ENCODE measurements at places on chromosomes 1 and 21.

DNA sequence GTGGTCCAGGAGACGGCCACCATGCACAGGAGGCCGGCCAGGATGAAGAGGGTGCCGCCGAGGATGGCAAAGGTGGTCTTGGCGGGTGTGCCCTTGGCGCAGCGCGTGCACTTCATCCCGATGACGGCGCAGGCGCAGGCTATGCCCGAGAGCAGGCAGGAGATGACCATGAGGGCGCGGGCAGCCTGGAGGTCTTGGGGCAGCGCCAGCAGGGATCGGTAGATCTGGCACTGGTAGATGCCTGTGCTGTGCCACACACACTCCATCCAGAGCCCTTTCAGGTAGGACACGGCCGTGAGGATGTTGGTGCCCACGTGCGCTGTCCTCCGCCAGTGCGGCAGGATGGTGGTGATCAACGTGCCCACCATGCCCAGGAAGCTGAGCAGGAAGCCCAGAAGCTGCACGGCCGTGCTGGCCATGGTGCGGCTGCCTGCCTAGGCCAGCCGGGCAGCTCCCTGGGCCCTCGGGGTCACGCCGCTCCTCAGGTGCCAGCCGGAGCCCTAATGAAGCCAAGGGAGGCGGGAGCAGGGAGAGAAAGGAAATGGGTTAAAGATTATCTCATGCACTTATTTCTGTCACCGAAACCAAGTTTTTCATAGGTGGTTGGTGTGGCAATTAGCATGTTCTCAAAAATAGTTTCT is 18.5 kb downstream of the CLDN14 start:
- no peak for DNase-seq

- DNase-seq = no peak
Measured at GRCh38 chr1:177825276-177825901, 144.5 kb downstream of the SEC16B start.

- no peak for DNase-seq
Measured at GRCh38 chr1:245121523-245121922, 33.3 kb upstream of the KIF26B start.

- no peak for DNase-seq
Measured at GRCh38 chr1:156083800-156084790, 1.8 kb upstream of the MEX3A start.

DNA sequence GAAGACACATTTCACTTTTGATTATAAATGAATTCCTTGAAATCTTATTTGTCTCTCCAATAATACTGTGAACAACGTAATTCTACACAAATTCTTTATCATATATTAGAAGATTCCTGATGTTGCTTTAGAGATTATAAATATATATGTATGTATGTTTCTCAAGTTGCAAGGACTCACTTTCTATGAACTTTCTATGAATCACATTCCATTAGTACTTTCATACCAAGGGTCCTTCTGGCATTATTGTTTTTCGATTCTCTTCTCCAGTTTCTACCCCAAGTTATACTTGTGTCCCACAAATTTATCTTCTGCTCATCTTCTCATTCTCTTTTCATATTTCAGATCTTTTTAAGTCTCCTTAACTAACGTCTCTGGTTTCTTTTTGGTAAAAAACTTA is 55.9 kb downstream of the ZNHIT6 start:
- DNase-seq = no peak

DNA sequence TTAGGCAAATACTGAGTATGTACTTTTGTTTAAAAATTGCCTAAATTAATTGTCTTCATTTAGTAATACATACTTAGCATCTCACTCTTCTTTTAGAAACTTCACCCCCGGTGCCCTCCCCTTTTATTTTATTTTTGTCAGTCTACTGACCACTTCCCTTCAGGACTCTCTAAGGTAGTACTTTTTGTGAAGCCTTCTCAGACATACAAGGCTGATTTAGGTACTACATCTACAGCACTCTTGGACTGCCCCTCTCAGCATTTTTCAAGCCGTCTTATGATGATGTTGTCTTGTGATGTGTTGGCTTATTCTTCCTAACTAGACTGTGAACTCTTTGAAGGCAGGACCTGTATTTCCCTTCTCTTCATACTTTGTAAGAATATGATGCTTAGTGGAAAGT is 24.7 kb downstream of the RPS6KC1 start:
- no peak for DNase-seq

- DNase-seq = peak; percentile 59
Measured at GRCh38 chr1:40774266-40774998, 9.2 kb upstream of the KCNQ4 start.

DNA sequence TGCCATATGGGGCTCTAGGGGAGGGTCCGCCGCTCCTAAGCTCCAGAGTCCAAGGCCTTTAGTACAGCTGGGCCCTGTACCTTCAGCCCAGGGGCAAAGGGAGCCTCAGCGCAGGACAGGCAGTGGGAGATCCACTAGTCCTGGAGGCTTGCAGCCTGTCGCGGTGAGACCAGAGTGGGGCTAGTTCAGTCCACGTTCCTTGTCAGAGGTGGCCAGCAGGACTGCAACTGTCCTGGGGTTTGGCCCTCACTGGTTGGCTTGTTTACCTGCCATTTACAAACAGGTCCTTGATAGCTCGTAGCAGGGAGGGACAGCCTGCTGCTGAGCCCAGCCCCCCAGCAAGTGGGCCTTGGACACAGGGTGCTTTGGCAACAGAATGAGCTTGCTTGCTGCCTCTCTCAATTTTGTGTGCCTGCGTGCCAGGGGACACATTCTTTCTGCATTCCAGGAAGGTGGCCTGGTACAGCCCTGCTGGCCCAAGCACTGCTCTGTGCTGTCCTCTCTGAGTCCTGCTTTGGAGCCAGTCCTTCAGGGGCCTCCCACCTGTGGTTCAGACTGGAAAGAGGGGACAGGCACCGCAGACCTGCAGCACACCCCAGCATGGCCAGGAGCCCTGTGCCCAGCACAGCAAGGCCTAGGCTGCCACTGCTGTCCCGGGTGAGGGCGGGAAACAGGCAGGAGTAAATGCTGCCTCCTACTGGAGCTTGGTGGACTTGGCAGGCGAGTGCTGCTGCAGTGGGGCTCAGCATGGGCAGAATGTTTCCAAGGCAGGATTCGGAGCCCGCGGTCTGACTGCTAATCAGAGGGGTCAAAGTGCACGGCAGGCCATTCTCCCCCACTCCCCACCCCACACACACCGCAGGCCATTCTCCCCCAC is 15.2 kb downstream of the H6PD start:
- DNase-seq = peak; percentile 13

- DNase-seq = no peak
Measured at GRCh38 chr1:98556521-98557158, 104.9 kb upstream of the SNX7 start.

- no peak for DNase-seq
Measured at GRCh38 chr1:7811476-7811875, 27.4 kb downstream of the PER3 start.

- DNase-seq = no peak
Measured at GRCh38 chr1:110927484-110928075, 36.1 kb downstream of the LRIF1 start.

DNA sequence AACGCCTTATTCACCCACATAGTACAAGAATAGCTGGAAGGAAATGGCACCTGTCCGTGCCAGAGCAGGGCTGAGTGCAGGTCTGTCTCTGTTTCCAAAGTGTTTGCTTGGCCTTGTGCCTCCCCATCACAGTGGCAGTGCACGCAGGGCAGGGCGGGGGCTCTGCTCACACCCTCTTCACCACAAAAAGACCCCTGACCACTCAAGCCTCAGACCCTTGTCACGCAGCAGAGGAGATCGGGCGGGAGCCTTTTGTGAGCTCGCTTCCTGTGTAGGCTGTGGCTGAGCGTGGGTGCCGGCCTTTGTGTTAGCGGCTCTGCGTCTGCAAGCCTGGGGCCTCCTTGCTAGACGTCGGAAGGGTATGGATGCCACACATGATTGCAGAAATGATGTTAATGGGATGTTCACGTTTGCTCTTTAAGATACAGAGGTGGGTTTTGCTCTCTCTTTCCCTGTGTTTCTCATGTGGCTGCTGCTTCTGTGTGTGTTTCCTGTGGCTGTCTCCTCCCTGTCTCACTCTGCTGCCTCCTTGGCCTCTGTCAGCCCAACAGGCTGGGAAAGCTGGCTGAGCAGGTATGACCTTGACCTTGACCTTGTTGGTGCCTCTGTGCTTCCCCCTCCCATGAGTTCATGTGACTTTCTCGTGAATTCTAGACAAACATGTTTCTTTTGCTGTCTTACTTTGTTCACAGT is 45.4 kb downstream of the S100B start:
- DNase-seq = peak; percentile 51

GRCh38 chr1:180586671-180587155 is 27.9 kb downstream of the OVAAL start:
- DNase-seq = no peak

- DNase-seq = no peak
Measured at GRCh38 chr1:42736152-42736551, 3.9 kb downstream of the CLDN19 start.

DNA sequence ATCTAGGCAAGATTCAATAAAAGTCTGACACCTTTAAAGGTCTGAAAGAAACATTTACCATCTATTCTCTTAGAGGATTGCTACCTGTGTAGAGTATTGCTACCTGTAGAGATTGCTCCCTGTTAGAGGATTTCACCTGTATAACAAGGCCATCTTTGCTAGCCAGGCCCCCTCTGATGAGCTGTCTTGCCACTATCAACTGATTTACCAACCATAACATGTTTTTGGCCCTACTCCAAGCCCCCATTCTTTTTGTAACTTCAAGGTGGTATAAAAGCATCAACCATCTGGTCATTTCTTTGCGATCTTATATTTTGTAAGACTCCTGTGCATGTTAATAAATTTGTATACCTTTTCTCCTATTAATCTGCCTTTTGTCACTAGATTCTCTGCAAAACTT is 424.7 kb upstream of the CAMK1G start:
- no peak for DNase-seq

GRCh38 chr1:220291580-220291979 is 19.3 kb upstream of the RAB3GAP2 start:
- DNase-seq = no peak

- DNase-seq = no peak
Measured at GRCh38 chr1:59498640-59499039, 201.7 kb downstream of the FGGY start.

DNA sequence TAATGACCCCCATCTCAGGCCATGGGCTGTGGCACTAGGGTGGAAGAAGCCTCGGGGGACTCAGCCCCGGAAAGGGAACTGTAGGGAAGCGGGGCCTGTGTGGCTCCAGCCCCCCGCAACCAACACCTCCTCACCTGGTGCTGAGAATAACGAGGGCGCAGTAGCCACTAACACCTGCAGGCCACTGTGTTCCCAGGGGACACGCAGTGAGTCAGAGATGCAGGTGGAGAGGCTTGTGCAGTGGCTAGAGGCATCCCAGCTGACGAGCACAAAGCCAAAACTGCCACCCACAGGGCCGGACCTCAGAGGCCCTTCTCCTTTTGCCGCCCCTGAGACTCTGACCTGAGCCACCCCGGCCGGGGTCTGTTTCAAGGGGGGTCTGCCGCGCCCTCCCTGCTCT is 33.5 kb upstream of the CCDC27 start:
- no peak for DNase-seq

DNA sequence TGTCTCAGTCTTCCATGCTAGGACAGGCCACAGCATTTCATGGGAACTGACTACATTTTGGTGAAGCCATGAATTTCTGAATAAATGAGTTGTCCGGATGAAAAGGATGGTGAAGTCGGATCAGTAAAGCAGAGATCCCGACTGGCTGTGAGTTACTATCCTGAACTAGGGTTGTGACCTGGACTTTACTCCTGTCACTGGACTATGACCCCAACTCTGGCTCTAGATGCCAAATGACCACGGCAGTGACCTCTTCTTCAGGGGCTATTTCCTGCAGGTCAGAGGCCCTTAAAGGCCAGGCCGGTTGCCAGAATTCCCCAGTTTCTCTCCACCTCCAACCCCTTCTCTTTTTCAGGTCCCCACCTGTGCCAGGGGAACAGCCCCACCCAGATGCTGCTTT is 1.7 kb upstream of the NECTIN4 start:
- no peak for DNase-seq

GRCh38 chr1:228941666-228942065 is 206.4 kb downstream of the RHOU start:
- no peak for DNase-seq

DNA sequence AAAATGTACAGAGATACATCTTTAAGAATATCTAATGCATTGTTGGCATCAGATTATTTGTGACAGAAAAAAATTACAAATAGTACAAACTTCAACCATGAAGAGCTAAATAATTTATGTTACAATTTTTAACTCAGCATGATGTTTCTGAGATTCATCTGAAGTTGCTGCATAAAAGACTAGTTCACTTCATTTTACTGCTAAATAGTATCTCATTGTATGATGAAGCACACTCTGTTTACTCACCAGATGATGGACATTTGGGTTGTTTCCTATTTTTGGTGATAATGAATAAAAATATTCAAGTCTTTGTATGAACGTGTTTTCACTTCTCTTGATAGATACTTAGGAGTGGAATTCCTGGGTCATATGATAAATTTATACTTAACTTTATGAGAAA is 20.6 kb downstream of the EGLN1 start:
- DNase-seq = no peak

GRCh38 chr1:246482805-246483568 is 24.1 kb downstream of the SMYD3 start:
- no peak for DNase-seq

GRCh38 chr1:207140536-207140935 is 36.5 kb downstream of the C4BPA start:
- no peak for DNase-seq

GRCh38 chr21:26320596-26320995 is 150.0 kb upstream of the APP start:
- DNase-seq = no peak

- DNase-seq = peak; percentile 41
Measured at GRCh38 chr1:89525169-89525855, 683 bp downstream of the LRRC8B start.

GRCh38 chr21:27122686-27123085 is 155.8 kb upstream of the ADAMTS5 start:
- DNase-seq = no peak

Data from activated CD4-positive, alpha-beta T cell treated with anti-CD3 and anti-CD28 coated beads for 4 hours (primary cell).